Breast epithelium (tissue), 4 donors: ENCODE measurements at places on chromosomes 3 and 15.

GRCh38 chr15:67173786-67174185 lies 80.7 kb downstream of the AAGAB start:
- no peak for DNase-seq
- no peaks in the 10 kb centered on the region for H3K36me3 ChIP-seq

DNA sequence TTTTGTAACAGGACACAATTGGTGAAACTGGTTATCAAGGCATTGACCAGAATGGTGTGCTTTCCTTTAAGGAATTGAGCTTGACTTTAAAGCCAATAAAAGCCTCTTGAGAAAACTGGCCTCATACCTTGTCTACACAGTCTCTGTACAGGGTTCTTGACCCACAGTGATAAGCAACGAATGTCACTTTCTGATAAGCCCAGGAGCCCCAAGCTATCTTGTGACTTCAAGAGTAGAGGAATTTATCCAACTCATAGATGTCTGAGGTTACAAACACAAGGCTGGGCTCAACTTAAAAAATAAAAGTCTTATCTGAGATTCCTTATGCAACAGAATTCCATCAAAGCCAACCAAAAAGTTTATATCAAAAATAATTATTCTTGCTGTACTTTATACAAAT lies 212.1 kb downstream of the GBE1 start:
- H3K27me3 ChIP-seq, result no peaks in the 10 kb centered on the region
- no peak for DNase-seq
- no peak overlapping the region for H3K4me3 ChIP-seq
- H3K27ac ChIP-seq, result no peak overlapping the region
- no peaks in the 10 kb centered on the region for H3K4me1 ChIP-seq

- no peak for DNase-seq
- no peaks in the 10 kb centered on the region for H3K4me1 ChIP-seq
- no peak overlapping the region for H3K4me3 ChIP-seq
- H3K36me3 ChIP-seq, result no peaks in the 10 kb centered on the region
These were observed 16.1 kb downstream of the SPTBN5 start for GRCh38 chr15:41877631-41878354.

DNA sequence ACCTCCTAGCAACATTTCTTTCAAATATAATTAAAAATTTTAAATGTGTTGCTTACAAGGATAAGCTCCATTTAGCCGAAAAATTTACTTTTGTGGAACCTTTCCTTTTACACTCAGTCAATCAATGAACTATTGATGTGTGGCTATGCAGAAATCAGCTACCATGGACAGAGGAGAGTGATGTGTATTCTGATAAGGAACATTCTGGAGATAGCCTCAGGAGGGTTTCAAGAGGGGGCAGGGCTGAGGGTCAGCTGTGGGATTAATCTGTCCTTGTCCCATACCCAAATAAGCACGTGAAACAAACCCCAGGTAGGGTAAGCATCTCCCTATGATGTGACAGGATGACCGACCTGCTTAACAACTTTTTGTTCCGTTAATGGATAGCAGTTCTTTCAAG lies 192.6 kb upstream of the PROK2 start:
- no peak overlapping the region for H3K27ac ChIP-seq
- peaks cover 14% of the 10 kb centered on the region for H3K27me3 ChIP-seq
- DNase-seq, result no peak
- H3K36me3 ChIP-seq, result no peaks in the 10 kb centered on the region

GRCh38 chr3:143576568-143577270 lies 271.5 kb downstream of the SLC9A9 start:
- no peaks in the 10 kb centered on the region for H3K4me1 ChIP-seq

DNA sequence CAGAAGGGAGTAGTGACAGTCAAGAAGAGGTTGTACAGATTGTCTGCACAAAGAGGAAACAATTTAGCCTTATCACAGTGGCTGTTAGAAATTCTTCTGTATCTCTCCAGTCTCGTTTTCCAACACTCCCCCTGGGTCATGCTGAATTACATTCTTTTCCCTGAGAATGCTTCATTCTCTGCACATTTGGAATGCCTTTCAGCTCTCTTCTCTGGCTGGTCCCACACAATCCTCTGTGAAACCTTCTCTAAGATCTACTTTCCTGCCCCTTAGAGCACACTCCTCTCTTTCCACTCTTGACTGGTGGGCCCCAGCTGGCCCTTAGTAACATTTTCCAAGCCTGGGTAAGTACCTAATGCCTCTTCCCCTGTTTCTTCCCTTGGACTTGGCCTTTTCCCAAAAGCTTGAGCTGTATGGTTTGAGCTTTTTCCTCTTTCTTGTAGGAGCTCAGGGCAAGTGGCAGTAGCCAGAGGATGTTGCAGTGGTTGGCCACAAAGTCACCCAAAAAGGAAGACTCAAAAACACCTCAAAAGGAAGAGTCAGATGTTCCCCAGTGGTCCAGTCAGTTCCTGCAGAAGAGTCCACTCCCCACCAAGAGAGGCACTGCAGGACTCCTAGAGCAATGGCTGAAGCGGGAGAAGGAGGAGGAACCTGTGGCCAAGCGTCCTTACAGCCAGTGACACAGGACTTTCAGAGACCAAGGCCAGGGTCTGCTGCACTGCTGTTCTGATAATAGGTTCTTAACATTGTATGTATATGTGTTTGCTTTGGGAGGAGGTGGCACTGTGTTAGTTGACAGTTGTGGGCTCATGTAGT lies 25.7 kb downstream of the HMCES start:
- DNase-seq, result no peak
- H3K36me3 ChIP-seq, result peaks cover 5% of the 10 kb centered on the region
- no peaks in the 10 kb centered on the region for H3K4me1 ChIP-seq
- H3K27ac ChIP-seq, result peak overlapping the region; percentile 43
- no peak overlapping the region for H3K4me3 ChIP-seq

DNA sequence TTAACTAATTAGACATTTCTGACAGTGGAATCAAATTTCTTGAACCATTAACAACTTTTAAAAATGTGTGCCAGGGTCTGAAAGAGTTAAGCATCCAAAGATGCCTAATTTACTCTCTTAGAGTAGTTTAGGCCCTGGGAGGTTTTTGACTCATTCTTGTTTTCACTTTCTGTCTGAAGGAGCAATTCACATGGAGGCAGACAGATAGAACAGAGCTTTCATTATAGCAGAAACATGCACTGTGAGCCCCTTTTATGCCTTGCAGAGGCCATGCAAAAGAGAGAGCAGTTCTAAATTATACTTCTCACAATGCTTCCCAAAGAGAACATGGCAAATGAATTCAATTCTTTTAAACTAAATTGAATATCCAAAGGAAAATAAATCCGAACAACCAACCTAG lies 554.8 kb downstream of the MFSD1 start:
- no peak for DNase-seq
- H3K4me1 ChIP-seq, result no peaks in the 10 kb centered on the region
- no peak overlapping the region for H3K4me3 ChIP-seq
- no peak overlapping the region for H3K27ac ChIP-seq
